T-helper 17 cell (primary cell): ENCODE measurements at places on chromosomes 4 and X.

- no peak for DNase-seq
Observed at GRCh38 chrX:128699716-128700285, 647.6 kb upstream of the ACTRT1 start.

DNA sequence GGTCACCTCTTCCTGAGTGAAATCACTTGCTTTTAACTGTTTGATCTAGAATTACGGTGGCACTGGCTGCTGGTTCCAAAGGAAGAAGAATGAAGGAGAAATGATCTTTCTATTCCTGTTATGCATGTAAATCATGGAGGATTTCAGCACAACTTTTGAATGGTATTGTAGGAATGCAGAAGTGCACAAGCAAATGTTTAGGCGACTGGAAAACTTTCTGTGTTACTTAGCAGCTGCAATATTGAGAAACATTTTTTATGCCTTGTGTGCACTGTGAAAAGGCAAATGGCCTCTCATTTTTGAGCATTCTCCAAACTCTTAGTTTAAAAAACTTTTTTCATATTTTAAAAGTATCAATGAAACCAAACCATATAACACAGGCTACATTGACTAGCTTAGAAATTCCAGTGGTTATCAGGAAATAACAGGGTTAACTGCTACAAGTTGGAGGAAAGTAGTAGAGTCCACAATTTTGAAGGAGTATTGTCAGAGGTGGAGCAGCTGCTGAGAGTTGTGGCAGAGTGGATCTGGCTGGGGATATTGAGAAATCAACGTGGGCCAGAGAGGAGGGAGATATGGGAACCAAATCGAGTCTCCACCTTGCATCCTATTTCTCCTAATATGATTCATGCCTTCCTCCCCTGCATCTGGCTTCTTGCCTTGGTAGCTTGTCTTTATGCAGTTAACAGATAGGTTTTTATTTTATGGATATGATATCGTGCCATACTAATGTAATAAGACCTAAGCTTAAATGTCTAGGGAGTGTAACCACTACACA, 32.0 kb upstream of the FHL1 start:
- no peak for DNase-seq

- DNase-seq, result no peak
Observed at GRCh38 chr4:54566608-54567007, 91.1 kb upstream of the KIT start.

- peak; percentile 57 for DNase-seq
Observed at GRCh38 chrX:10189317-10190268, 32.8 kb downstream of the CLCN4 start.

DNA sequence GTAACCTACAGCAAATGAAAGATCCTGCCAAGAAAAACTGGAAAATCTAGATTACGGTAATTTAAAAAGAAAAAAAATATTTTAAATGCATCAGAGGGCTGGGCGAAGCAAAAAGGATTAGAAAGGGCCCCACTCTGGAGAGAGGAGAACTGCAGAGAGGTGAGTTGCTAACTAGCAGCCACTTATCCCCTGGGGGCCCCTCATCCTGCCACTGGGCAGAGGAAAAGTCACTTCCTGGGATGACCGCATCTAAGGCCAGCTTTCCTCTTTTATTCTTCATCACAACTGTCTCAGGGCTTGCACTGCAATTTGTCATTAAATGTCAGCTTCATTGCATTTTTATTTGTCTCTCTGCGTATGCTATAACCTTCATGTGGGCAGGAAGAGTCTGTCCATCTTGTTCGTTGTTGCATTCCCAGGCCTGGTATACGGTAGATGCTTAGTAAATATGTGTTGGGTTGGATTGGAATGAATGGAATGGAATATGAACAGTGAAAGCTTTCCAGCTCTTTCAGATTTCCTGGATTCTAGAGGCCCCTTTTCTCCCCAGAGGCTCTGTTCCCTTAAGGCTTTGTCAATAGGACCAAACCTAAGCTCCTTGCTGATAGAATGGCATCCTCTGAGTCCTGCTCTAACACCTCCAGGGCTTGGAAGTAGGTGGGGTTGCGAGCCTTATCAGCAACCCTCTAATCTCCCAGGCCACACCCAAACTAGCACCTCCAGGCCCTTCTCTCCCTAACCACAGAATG, 58.9 kb downstream of the TLR10 start:
- no peak for DNase-seq

DNA sequence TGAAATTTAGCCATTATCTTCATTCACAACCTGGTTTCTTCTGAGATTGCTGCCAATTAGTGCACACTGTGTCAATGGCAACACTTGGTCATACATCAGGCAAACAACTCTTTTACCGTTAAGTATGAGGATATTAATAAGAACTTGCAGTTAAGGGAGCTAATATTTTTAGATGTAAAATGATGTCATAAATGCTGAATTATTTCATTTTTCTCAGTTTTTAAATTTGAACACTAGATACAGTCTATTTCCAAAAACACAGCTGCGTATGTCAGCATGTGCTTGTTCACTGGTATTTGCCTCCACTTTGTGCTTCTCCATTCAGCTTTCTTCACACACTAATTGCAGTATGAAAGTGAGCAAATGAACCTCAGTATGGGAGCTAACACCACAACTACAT, 1.6 kb downstream of the KLHL13 start:
- no peak for DNase-seq

DNA sequence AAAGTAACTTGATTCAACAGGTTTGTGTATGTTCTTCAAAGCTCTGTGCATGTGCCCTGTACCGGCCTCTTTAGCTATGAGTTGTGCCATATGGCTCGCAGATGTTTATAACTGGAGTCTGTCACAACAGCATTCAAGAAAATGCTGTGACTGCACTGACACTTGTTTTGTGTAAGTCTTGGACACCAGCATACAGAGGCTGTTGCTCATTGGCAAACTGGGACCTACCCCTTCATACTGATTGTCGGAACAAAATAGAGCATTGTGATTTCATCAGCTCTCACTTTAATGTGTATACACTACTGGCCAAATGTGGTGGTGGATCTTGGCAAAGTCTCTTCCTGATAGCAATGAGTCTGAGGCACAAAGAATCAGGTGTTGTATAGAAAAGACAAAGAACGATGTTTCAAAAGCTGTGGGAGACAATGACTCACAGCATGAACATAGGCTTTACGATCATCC, 133.9 kb downstream of the EGF start:
- DNase-seq, result no peak

- no peak for DNase-seq
Observed at GRCh38 chrX:112947981-112948615, 107.5 kb upstream of the AMOT start.
